GM04504 (cell line): ENCODE measurements at places on chromosomes 11 and 22.

GRCh38 chr11:9077164-9077563, 14.2 kb downstream of the SCUBE2 start:
- no peak for DNase-seq

GRCh38 chr11:93524858-93525257, 18.3 kb downstream of the SMCO4 start:
- DNase-seq: no peak

DNA sequence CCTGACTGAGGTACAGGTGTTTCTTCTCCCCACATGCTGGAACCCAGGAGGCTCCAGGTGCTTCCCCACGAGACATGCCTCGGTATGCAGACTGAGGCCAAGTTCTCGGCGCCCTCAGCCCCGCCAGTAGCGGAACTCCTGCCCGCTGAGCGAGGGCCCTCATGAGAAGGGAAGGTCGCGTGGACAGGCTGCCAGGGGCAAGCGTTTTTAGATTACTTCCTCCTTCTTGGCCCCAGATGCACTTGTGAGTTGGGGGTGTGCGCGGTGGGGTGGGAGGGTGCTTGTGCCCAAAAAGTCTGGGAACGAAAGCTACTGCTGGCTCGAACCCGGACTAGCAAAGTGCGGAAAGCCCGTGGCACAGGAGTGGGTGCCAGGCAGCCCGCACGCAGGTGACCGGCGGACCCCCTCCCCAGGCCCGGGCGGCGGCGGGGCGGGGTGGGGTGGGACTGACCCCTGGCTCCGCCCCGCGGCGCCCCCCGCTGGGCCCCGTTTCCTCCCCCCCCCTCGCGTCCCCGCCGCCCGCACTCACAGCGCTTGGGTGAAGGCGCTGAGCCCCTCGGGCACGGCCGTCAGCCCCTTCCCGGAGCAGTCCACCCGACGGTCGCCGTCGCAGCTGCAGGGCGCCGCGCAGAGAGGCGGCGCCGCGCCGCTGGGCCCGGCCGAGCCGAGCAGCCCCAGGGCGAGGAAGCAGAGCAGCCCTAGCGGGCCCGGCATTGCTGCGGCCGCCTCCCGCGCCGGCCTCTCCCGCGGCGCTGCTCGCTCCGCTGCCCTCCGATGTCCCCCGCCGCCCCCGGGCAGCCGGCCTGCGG, 797 bp downstream of the LGR4 start:
- no peak for DNase-seq

- DNase-seq: peak; percentile 47
These were observed 14.0 kb downstream of the FJX1 start for GRCh38 chr11:35632301-35632700.

DNA sequence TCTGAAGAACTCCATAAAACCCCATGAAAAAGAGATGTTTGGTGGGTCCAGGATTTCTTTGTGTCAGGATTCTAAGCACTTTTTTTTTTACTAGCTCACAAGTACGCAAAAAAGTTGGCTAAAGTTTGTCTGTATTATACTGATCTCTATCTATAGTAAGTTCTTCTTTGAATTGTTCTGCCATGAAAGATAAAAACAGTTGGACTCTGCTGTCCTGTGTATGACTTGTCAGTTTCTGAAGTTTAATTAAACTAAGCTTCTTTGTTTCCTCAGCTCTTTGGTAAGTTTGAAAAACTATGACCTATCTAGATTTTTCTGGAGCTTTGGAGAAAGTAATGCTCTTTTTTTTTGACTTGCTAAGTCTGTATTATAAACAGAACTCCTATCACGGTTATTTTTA, 812.2 kb upstream of the LUZP2 start:
- no peak for DNase-seq

- DNase-seq: no peak
These were observed 4.7 kb downstream of the TCIRG1 start for GRCh38 chr11:68043349-68044144.

GRCh38 chr11:12090061-12090591, 20.3 kb upstream of the MICAL2 start:
- DNase-seq: no peak

- no peak for DNase-seq
These were observed 18.9 kb downstream of the TPST2 start for GRCh38 chr22:26570864-26571525.

DNA sequence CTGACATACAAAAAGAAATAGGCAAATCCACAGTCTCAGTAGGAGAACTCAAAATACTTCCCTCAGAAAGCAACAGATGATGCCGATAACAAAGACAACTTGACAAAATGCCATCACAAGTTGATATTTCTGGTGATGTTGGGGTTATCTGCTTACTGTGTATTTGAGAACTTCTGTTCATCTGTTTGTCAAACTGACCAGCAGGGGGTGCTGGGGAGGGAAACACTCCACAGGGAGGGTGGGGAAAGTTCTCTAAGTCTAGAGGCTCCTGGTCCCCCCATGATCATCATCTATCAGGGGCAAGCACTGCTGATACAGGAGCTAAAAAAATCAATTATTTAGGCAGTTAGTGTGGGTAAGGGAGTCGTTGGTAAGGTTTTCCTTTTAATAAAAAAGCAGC, 19.2 kb downstream of the GLYATL1 start:
- no peak for DNase-seq

DNA sequence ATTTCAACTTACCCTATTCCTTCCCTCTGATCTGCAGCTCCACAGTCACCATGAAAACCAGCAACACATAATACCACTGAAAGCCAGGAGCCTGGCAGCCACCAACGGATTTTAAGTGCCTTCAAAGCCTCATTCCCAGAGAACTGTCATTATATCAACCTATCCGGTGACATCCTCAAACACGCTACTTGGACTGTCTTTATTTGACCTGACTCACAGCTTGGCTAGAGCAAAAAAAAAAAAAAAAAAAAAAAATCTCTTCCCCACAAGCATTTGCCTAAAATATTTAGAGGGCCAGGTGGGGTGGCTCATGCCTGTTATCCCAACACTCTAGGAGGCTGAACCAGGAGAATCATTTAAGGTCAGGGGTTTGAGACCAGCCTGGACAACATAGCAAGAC, 32.4 kb upstream of the ARHGAP32 start:
- DNase-seq: no peak

- no peak for DNase-seq
These were observed 3.5 kb upstream of the POU2F3 start for GRCh38 chr11:120236169-120237107.

DNA sequence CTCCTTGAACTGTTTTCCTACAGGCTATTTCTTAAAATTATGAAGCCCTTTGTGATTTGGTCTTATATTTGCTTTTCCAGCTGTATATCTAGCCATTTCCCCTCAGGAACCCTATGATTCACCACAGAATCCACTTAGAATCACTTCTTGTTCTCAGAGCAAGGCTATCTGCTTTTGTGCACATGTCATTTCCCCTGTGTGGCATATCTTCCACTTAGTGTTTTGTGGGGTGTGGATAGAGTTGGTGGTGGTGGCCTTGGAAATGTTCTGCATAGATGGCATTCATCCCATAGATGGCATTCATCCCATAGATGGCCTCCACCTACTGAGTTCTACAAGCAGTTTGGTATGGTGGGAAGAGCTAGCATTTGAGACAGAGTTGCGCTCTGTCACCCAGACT, 44.7 kb downstream of the SWAP70 start:
- no peak for DNase-seq

GRCh38 chr11:76288166-76288980, 82.1 kb upstream of the WNT11 start:
- no peak for DNase-seq

- no peak for DNase-seq
These were observed 87.5 kb downstream of the ENTHD1 start for GRCh38 chr22:39806109-39806508.

- no peak for DNase-seq
These were observed 736.9 kb downstream of the BRD1 start for GRCh38 chr22:49090853-49091135.

DNA sequence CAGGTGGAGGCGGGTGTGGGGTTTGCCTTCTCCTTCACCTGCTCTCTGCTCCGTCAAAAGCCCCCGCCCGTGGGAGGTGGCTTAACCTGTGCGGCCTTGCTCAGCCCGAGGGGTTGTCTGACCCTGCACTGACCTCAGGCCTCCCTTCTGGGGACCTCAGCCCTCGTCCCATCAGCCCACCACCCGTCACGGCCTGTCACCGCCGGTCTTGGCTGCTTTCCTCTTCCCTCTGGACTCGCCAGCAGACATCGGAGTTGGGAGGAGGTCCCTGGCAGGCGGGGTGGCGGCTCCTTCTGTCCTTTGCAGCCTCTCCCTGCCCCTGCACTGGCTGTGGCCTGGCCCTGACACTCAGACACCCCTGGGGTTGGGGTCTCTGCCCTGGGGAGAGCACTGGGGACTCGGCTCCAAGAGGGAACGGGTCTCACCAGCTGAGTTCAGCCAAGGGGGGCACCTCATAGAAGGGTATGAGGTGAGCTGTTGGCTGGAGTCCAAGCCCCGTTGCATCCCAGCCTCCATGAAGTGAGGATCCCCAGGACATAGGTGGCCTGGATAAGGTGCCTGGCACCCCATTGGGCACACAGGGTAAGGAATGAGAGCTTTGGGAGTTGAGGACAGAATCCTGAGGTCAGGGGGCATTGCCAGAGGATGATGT, 999.6 kb downstream of the BRD1 start:
- no peak for DNase-seq

DNA sequence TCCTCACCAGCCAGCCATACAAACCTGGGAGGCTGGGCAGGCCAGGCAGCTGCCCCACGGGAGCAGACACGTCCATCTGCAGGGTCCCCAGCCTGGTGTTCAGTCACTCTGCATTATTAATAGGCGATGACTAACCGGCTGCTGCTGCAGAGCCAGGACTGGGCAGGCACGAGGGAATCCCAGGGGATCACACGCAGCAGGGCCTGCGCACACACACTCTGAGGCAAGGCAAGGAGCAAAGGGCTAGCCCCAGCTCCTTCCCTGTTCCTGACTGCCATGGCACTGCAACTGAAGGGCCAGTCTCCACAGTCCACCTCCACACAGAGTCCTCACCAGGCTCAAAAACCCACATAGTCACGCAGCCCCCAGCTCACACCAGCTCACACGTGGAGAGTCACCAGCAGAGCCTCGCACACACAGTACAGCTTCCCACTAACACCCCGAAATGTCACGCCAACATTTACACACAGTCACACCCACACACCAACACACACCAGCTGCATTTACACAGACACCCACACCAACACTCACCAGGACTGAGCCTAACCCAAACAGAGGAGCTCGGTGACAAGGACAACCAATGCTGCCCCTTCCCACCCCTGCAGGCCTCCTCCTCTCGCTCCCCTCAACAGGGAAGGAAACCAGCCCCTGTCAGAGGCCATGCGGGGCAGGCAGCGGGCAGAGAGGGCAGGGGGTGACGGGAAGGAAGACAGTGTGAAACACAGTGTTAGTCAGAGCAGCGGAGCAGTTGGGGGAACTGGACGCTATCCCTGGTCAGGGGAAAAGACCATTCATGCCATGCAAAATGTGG, 47.3 kb downstream of the NRXN2 start:
- DNase-seq: peak; percentile 81

DNA sequence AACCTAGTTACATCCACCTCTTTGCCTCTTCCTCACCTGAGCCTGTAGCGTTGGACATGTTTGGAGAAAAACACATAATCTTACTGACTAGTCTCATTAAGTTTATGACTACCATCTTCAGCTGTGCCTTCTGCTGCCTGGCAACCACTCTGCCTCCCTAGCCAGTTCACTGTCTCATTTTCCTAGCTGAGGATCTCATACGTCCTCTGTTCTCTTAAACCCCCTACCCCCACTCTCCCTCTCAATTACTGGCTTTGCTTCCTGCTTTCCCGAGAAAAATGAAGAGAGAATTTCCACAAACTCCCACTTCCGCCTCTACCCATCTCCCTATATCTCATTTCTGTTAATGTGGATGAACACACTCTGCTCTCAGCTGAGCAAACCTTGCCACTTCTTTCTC, 239.3 kb upstream of the POU2AF2 start:
- no peak for DNase-seq

DNA sequence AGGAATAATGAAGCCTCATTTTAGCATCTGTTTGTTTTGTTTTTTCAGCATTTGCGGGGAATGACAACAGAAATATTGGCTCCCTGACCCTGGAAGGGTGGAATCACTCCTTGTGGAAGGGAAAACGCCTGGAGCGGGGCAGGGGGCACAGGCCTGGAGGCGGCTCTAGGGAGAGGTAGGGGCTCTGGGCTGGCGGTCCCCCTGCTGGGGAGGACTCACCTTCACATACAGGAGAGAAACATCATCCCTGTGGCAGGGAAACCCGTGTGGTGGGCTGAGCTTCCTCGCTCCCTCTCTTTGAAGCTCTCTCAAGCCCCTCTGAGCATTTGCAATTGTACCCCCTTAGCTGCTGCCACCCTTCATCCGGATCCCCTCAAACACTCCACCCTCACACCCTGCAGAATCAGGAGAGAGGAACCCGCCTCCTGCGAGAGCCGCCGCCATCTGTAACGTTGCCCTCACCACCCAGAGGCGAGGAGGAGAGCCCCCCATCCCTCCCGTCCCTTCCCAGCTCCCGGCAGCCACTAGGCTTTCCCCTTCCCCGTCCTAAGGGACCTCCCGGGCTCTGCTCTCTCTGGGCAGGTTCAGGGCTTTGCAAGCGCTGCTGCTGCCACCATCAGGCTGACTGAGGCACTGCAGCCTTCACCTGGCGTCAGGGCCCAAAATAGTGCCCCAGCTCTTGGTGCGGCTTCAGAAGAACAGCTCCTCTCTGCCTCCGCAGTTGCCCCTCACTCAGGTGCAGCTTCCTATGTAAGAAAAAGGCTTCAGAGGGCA, 10.4 kb downstream of the KIRREL3 start:
- no peak for DNase-seq

DNA sequence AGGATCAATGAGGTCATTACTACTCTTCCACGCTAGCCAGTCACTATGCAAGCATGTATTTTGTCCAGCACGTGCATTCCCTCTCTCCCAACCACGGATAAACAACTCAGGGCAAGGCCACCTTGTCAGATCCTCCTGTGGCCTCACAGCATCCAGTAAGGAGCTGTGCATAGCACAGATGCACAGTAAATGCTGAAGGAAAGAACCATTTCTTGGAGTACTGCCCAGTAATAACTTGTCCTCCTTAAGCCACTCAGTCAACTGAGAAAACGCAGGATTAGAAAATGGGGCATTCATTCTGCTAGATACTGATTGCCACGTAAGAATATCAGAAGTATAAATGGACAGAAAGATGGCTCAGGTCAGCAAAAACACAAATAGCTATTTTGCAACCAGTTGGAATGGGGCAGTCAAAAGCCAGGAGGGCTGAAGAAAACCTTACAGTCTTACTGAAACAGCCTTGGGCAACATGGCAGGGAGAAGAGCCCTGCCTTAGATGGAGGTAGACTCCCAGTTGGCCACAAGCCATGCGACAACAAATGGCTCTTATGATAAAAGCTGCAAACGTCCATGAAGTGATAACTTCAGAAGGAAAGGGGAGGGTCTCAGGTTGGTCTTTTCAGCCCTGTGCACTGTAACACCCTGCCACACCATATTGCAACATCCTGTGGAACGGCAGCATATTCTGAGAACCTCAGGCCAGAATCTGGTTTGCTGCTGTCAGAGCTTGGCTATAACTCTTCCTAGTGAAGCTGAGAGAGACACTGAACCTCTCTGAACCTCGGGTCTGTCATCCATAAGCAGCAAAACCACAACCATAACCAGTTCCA, 23.0 kb downstream of the PC start:
- peak; percentile 49 for DNase-seq

- no peak for DNase-seq
These were observed 9.3 kb downstream of the RAB3IL1 start for GRCh38 chr11:61907871-61908729.

- DNase-seq: no peak
These were observed 31.5 kb downstream of the KIAA0930 start for GRCh38 chr22:45208993-45209838.
